ENCODE measurements at places on chromosomes 5 and 9.

DNA sequence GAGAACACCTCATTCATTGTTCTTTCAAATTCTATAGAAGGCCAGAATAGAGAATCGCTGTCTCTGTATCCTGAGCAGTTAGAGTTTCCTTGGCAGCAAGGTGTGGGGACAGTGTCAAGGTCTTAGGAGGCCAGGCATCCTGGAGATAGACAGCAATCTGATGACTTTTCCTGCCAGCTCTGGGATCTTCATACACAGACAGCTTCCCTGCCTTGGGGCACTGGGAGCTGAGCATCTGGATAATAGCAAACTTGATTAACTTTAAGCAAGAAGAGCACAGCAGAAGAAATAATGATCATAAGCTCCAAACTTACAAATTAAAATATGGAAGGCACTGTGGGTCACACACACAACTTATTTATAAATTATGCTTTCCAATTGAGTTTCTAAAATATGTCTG is 86.1 kb upstream of the STK32A start:
- DNase-seq = no peak

DNA sequence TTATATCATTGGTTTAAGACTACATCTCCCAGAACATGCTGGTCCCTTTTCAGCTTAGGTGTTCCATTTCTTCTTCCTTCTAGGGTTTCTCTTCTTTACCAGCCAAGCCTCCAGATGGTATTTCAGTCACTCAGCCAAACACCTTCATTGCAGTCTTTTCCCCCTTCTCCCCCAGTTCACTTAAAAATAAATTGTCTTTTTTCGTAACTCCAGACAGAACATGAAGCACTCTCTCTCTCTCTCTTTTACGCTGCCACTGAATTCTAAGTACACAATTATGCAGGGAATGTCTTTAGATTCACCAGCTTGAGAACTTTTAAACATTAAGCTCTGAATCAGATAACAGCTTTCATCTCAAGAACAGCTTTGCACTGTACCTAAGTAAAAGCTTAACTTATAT is 419.7 kb upstream of the BRINP1 start:
- DNase-seq = no peak

- no peak for DNase-seq
Measured at GRCh38 chr9:82680179-82680935, 382.6 kb downstream of the RASEF start.

DNA sequence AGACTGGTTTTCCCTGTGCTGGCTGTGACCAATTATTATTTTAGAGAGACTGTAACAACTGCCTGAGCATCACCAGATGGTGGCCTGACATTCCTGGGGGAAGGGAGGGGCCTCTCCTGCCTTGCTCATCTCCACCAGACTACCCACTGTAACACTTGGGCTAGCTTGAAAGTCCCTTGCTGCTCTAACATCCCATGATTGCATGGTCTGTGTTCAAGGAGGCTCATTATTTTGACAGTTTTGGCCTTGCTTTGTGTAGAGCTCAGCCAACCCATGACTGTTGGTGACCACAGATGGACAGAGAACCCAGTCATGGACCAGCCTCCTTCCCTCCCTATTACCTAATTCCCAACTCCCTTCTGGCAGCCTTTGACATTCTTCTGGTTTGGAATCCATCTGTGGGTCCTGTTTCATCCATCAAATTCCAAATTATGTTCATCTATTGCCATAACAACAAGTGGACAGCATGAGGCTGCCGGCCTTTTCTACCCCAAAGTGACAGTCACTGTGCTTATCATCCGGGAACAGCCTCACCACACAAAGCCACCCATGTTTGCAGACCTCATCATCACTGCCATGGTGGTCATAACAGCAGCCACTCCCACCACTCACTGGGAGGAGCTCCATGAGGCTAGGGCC is 49.0 kb upstream of the ICE1 start:
- no peak for DNase-seq

DNA sequence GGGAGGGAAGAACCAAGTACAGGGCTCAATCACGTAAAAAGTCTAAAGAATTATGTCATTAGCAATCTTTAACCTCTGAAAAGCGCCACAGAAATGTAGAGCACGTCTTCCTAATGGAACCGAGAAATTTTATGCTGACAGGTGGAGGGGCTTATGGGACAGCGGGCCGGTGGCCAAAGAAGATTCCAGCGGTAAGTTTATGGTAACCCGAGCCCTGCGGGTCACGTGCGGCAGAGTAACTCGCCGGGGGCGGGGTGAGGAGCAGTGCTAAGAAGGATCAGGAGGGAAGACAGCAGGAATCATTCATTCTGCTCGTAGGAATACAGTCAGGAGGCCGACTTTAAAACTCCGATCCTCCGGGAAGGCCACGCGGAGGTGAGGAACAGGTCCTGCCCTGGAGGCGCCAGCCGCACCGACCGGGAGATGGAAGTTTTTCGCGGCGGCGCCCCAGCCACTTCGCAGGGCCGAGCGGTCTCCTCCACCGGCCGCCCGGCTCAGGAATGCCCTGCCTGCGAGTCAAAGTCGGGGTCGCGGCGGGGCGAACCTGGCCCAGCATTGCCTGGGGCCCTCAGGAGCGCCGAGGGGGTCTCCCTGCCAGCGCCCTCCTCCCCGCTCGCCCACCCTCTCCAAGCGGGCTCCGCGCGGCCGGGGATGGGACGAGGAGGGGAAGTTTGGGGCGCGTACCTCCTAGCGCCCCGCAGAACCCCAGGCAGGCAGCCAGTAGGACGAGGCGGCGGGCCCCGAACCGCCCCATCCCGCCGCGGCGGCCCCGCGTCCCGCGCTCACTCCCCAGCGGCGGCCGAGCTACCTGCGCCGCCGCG is 101.8 kb downstream of the ESM1 start:
- DNase-seq = peak; percentile 45

DNA sequence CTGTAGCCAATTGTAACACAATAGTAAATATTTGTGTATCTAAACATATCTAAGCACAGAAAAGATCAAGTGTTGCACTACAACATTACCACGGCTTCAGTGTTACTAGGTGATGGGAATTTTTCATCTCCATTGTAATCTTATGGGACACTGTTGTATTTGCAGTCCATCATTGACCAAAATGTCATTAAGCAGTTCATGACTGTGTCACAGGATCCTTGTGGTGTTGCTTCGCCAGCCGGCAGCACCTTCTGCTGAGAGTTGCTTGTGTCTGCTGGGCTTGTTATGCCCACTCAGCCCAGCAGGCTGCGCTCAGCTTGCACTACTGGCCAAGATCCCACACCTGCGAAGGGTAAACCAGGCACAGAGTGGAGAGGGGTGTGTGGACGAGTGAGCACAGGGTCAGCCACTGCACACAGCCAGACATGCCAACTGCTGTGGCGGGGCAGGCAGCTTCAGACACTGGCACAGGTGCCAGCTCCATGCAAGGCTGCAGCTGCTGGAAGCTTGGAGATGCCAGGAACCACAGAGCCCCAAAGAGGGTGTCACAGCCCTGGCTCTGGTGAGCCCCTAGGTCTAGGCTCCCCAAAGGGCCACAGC is 273.7 kb downstream of the CETN3 start:
- DNase-seq = no peak

DNA sequence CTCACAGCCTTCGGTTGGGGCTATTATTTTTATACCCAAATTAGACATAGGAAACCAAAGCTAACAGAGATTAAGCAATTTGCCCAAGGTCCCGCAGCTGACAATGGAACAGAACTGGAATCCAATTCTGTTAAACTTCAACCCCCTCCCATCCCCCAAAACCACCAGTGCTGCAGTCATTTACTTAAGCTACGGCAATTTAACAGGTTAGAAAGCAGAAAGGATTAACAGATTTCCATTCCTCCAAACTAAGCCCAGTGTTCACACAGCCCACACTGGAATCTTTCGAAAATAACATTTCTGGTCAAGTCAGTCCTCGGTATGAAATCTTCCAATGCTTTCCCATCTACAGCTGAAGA is 1023.1 kb upstream of the DMAC1 start:
- no peak for DNase-seq

GRCh38 chr9:85859765-85860164 is 81.2 kb upstream of the NAA35 start:
- no peak for DNase-seq

DNA sequence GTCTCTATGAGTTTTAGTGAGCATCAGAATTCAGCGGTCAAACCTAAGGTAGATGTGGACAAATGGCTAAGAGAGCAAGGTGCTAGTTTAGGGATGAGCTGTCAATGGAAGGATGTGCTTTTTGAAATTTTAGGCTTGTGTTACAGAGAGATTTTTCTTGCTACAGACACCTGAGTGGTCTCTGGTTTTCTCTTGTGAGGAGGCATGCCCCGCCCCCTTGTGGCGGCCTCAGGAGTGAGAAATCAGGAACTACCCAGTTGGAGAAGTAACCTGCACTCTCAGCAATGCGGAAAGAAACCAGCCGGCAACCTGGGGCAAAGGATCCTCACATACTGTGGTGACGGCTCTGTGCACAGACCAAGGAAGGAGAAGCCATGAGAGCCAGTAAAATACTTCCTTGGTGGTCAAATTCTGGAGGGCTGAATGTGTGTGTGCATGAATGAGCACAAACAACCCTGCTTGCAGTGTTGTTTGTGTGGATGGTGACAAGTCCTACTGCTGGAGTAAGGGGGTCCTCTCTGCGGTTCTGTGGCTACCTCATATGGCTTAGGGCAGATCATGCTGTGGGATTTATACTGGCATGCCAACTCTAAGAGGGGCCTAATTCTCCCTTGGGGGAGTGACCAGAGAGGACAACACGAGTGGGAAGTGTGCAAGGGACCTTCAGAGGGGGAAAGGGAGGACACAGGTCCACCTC is 16.7 kb upstream of the HSD17B4 start:
- DNase-seq = no peak

DNA sequence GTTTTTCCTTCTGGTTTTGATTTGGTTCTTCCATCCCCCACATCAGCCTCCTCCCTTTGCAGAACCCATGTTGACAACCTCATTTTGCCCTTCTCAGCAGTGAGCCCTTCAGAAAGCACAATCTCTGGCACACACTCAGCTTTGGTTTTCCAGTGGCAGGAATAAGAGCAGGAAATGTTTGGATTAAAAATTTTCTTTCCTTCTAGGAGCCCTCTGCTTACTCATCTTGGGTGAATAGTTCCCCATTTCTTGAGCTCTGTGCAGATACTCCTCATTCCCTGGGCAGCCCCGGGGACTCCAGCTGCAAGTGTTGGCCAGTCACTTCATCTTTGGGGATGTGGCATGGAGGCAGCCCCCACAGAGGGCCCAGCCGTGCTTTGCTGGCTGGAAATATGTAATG is 170.5 kb downstream of the NR3C1 start:
- no peak for DNase-seq

- DNase-seq = no peak
Measured at GRCh38 chr9:111582888-111583287, 16.6 kb downstream of the PTGR1 start.

- peak; percentile 32 for DNase-seq
Measured at GRCh38 chr9:127360829-127361228, 36.1 kb upstream of the SLC2A8 start.

- DNase-seq = no peak
Measured at GRCh38 chr5:73921741-73922140, 295.7 kb downstream of the ARHGEF28 start.

DNA sequence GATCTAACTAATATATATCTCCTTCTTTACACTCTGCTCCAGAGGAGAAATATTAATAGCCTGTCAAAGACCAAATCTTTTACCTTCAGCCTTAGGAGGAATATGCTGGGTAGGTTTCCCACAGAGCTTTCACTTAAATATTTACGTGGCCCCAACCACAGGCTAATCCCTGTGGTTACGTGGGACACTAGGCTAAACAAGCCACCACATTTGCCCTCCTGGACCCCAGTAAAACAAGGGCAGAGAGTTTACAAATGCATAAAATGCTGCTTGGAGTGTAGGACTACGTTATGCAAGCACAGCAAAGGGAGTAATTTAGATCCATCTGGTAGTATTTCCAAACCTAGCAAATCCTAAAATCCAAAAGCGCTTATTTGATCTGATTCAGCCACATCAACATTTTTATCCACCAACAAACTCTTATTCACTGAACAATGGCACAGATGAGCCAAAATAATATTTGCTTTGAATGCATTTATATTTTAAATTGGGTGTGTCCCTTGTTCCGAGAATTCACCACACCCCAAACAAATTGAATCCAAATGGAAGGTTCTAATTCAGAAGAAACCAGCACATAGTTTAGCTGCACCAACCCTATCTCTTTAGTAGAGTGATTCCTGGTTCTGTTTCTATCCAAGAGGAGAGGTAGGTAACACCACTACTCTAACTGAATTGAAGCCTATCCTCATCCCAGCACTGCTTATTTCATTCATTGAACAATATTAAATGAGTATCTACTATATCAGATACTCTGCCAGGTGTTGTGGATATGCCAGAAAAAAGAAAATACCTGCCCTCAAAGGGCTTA is 179.0 kb downstream of the TSSK1B start:
- DNase-seq = no peak

- DNase-seq = no peak
Measured at GRCh38 chr5:61965069-61965468, 340.9 kb upstream of the KIF2A start.

DNA sequence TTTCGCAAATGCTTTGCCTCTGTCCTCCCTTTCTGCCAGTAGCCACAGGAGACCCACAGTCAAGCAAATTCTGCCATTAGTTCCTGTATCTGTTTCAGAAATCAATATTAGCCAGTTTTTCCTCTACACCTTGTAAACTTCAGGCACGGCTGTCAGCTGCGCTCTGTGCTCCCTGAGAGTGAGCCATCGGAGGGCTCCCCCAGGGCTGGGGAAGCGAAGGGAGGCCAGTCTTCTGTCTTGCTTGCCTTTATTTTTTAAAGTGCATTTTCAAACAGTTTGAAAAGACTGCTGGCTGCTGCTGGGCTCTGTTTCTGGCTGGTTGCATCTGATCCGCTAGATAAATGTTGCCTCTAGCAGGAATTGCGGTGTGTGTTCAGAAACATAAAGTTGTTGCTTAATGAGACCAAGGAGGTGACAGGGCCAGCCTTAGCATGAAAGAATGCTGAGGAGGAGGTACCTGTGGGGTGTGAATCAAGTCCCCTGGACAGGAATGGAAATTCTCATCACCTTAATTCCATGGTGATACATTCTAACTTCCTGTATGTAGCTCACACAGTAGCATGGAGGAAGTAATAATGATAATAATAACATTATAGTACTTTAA is 421.7 kb upstream of the KIF2A start:
- DNase-seq = no peak

- no peak for DNase-seq
Measured at GRCh38 chr5:80249901-80250300, 5.9 kb downstream of the SERINC5 start.

DNA sequence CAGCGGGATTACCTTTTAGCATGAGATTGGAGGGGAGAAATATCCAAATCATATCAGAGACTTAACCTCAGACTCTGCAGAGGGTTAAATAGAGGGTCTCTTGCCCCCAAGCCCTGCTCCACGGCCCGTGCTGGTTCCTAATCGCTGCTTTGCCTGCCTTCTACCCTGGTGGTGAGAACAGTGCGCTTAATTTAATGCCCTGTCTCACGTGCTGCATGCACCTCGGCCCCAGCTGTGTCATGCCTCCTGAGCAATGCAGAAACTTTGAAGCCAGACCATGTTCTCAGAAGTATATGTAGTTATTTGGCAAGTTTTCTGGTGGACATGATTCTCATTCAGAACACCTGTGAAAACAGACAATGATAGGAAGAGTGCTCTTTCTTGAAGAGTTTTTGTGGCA is 1.4 kb downstream of the OTULIN start:
- no peak for DNase-seq

GRCh38 chr5:67414712-67415111 is 218.1 kb upstream of the CD180 start:
- no peak for DNase-seq

All from HTR-8/SVneo (cell line).